ENCODE measurements at places on chromosomes 2 and 18.

DNA sequence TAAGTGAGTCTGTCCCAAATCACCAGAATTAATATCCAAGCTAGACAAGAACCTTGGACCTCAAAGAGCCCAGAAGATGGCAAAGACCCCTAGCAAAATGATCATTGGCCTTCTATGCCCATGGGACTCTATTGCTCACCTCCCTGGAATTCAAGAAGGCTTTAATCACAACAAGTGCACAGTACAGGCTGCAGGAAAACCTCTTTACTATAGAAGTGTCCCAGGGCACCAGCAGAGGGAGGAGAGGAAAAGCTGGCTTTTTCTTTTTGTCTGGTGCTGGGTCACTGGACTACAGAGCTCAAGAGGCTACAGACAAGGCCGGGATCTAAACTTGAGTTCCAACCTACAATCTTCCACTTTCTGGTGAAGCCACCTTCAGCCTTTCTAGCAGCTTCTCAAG lies 88.3 kb upstream of the PPP1CB start:
- no peak for DNase-seq

DNA sequence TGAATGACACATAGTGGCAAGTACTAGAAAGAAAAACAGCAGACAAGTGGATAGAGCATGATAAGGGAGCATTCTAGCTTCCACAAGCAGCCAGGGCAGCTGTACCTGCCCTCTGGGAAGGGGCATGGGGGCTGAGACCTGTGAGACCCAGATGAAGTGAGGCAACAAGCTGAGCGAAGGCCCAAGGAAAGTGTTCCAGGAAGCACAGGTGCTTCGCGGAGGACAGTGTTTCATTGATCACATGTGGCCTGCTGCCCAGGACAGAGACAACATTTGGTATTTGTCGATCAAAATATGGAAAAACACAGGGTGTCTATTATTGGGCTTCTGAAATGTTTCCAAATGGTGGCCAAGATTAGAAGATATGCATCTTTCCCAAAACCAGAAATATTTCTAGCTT lies 149.1 kb downstream of the ZNF516 start:
- DNase-seq: no peak

- no peak for DNase-seq
Measured at GRCh38 chr2:174086708-174087107, 121.5 kb upstream of the SP3 start.

GRCh38 chr2:173990970-173991819 lies 26.0 kb upstream of the SP3 start:
- no peak for DNase-seq

- DNase-seq: no peak
Measured at GRCh38 chr18:57906852-57907251, 103.7 kb upstream of the ATP8B1 start.

- DNase-seq: no peak
Measured at GRCh38 chr2:206801418-206802189, 36.2 kb downstream of the FASTKD2 start.

DNA sequence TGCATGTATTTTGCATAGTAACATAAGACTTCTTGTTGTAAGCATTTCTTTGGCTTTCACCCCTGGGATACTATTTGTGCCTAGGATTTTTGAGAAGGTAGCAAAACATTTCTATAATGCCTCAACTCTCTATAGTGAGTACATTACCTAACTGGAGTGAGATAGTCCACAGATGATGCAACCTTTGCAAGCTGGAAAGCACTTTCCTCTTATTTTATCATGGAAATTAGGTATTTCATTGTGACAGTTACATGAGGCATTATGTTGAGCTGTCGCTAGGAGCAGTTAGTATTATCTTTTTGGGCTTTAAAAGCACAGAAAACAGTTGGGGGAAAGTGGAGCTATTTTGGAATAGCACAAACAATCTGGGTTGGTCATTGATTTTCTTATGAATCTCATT lies 786.2 kb downstream of the DCC start:
- no peak for DNase-seq

- DNase-seq: no peak
Measured at GRCh38 chr2:44150473-44150872, 18.2 kb upstream of the PPM1B start.

DNA sequence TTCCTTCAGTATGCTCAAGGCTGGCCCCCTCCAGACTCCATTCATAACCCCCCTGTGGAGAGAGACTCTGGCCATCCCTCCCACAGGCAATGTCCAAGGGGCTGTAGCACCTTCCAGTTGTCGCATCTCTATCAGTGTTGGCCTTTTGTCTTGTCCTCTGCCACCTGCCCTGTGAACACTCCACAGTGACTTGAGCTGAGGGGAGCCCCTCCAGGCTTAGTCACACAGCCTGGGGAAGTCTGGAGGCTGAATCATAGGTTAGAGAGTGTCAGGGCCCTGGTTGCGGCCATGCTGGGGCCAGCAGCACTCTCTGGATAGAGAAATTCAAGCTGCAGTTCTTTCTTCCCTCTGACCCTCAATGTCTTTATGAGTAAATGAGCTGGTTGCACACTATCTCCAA lies 64.7 kb downstream of the GYPC start:
- DNase-seq: no peak

DNA sequence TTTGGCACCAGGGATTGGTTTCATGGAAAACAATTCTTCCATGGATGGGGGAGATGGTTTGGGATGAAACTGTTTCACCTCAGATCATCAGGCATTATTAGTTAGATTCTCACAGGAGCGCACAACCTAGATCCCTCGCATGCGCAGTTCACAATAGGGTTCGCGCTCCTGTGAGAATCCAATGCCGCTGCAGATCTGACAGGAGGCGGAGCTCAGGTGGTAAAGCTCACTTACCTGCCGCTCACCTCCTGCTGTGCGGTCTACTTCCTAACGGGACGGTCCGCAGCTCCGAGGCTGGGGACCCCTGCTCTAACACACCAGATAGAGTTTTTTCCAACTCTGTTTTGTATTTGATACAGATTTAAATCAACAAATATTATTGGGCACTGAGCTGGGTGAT lies 286.5 kb downstream of the MTX2 start:
- no peak for DNase-seq

DNA sequence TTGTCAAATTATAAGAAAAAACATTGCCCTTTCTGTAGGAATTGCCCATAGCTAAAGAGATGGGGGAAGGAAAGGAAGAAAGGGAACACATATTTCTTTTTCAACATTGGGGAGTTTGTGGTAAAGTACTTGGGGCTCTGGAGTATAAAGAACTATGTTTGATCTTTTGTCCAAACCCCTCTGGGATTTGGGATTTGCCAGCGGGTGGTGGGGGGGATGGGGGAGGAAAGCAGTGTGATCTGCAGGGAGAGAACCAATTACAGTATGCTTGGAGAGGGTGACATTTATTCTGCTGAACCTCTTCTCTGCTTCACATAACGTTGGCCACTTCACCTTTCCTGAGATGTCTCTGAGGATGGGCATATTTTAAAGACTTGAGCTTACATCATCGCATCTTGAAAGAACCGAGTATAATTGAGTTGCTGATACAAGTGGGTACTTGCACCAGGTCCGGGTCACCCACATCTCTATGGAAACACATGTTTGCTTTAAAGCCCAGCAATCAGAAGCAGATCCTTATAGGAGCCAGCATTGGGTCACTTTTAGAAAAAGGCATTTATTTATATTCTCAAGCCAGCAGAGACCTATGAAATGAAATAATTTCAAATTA lies 73.1 kb downstream of the SPATS2L start:
- no peak for DNase-seq

GRCh38 chr18:11408555-11409065 lies 200.8 kb upstream of the SLC35G4 start:
- no peak for DNase-seq

DNA sequence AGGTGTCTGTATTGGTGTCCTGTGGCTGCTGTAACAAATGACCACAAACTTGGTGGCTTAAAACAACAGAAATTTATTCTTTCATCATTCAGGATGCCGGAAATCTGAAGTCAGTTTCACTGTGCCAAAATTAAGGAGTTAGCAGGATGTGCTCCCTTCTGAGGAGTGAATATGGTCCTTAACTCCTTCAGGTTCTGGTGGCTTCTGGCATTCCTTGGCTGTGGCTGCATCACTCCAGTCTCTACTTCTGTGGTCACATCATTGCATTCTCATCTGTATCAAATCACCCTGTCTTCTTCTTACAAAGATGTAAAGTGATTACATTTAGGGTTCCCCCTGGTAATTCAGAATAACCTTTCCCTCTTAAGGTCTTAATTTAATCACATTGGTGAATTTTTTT lies 12.6 kb downstream of the GPD2 start:
- no peak for DNase-seq

GRCh38 chr2:112081262-112081661 lies 26.2 kb downstream of the TMEM87B start:
- no peak for DNase-seq

DNA sequence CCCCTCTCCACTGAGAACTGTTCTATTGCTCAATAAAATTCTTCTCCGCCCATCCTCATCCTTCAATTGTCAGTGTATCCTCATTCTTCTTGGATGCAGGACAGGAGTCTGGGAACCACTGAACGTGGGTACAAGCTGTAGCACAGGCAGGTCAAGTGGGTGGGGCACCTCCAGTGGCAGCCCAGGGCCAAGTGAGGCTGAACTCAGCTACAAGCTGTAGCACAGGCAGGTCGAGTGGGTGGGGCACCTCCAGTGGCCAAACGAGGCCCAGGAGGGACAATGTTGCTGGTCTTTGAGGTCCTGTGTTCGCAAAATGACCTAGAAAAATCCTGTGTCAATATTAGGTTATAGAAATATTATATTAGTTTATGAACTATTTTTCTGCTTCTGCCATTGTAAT lies 352.0 kb downstream of the TMX3 start:
- DNase-seq: no peak

- DNase-seq: no peak
Measured at GRCh38 chr2:128252501-128252900, 66.2 kb downstream of the HS6ST1 start.

GRCh38 chr2:190505696-190506095 lies 28.8 kb downstream of the NEMP2 start:
- DNase-seq: no peak

Data from HS-5 (cell line).